ENCODE measurements at places on chromosomes 2 and 18. TPM values are rescaled to one million over a fixed set of nuclear protein-coding genes. Genes with fewer than 3 reads are reported as not detected.

The GPR45 gene
- total RNA-seq = not detected

The IL1F10 gene
- total RNA-seq = not detected

The CYRIA gene
- total RNA-seq = 38.4 TPM

DNA sequence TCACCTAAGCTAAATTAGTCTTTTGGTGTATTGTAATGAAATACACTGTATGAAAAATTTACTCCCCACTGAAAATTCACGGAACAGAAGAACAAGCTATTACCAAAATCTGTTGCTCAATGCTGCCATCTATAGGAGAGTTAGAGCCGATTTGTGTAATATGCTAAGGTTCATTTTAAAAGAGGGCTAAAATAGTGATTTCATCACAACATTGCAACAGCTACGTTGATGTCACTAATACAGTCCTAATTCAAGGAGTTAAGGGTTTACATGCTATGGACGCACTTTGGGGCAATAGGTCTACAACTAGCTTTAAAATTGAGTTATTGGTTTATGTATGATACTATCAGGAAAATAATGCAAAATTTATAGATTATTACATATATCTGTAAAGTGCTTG is 3.0 kb upstream of the IRS1 start:
- DNase-seq = peak; percentile 59

DNA sequence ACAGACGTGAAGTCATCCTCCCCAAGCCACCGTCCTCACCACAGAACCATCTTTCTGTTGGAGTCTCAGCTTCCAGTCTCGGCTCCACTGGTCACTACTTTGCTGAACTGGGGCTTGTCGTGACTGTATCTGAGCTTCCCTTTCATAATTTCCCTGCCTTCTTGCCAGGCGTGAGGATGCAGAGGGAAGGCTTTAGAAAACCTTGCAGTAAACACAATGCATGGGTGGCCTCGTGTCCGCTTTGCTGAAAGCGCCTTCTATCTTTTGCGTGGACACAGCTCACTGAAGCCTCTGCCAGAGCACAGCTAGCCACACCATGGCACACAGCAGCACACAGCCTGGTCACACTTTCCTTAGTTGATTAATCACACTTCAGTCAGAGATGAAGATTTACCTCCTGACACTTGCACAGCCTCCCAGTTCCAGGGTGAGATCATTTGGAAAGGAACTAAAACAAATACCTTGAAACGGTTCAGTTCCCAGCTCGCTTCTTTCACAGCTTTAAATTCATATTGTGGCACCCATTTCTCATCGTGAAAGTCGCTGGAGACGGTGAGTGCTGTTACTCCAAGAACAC is 2.8 kb upstream of the GPR45 start:
- DNase-seq = no peak

- no peak for DNase-seq
Observed at GRCh38 chr2:134582547-134582899, 136.3 kb downstream of the TMEM163 start.
